ENCODE measurements at places on chromosomes 6 and 20. TPM values are rescaled to one million over a fixed set of nuclear protein-coding genes. Genes with fewer than 3 reads are reported as not detected.
A peak's percentile ranks its signal among the peaks of the same experiment; 100 is the strongest.

GRCh38 chr6:10223841-10224240 lies 191.0 kb downstream of the TFAP2A start:
- DNase-seq, result no peak

GRCh38 chr6:35089935-35090505 lies 51.1 kb downstream of the TCP11 start:
- peak; percentile 39 for DNase-seq

- peak; percentile 69 for DNase-seq
Measured at GRCh38 chr6:125314009-125314581, 12.3 kb upstream of the HDDC2 start.

- no peak for DNase-seq
Measured at GRCh38 chr6:78598966-78599365, 268.4 kb upstream of the IRAK1BP1 start.

DNA sequence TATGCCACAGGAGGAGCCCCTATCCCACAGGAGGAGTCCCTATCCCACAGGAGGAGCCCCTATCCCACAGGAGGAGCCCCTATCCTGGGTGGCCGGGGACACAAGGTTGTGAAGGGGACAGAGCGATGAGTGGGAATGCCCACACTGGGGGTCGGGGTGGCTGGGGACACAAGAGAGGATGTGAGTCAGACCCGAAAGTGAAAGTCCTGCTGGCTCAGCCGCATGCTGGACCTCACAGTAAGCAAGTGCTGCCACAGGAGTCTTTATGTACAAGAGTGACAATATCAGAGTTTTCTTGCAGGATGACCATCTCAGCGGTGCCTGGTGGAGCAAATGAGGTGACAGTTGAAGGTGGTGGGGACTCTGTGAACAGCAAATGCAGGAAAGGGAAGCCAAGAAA lies 93.7 kb downstream of the PSMB1 start:
- no peak for DNase-seq

DNA sequence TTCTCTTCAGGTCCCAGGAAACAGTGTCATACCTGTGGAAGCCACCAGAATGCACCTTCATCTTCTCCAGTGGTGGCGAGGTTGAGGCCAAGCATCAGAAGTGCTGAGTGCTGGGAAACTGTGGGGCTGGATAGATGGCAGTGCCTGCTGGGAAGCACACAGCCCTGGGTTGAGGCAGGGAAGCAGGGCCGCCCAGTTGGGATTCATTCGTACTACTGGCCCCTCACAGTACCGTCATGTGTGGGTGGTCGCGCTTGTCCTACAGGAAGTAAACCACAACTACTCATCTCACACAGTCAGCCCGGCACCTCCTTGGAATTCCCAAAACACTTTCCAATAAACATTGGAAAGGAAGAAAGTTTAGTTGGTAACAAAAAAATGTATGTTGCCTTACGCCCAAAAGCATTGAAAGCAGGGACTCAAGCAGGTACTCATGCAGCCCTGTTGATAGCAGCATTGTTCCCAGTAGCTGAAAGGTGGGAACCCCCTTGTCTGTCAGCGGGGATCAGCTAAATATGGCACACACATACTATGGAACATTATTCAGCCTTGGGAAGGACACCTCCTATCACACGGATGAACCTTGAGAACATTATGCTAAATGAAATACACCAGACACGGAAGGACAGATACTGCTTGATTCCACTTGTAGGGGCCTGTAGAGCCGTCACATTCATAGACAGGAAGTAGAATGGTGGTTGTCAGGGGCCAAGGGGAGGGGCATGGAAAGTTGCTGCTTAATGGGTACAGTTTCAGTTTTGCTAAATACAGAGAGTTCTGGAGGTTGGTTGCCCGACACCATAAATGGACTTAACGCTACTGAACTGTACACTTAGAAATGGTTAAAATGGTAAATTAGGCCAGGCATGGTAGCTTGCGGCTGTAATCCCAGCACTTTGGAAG lies 162.7 kb downstream of the MTHFD1L start:
- DNase-seq, result no peak

- no peak for DNase-seq
Measured at GRCh38 chr6:122347280-122347679, 52.2 kb upstream of the HSF2 start.

DNA sequence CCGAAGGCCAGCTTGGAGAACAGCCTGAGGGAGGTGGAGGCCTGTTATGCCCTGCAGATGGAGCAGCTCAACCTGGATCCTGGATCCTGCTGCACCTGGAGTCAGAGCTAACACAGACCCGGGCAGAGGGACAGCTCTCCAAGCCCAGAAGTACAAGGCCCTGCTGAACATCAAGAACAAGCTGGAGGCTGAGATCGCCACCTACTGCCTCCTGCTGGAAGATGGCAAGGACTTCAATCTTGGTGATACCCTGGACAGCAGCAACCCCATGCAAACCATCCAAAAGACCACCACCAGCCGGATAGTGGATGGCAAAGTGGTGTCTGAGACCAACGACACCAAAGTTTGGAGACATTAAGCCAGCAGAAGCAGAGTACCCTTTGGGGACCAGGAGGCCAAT lies 223.5 kb upstream of the ID4 start:
- DNase-seq, result no peak

DNA sequence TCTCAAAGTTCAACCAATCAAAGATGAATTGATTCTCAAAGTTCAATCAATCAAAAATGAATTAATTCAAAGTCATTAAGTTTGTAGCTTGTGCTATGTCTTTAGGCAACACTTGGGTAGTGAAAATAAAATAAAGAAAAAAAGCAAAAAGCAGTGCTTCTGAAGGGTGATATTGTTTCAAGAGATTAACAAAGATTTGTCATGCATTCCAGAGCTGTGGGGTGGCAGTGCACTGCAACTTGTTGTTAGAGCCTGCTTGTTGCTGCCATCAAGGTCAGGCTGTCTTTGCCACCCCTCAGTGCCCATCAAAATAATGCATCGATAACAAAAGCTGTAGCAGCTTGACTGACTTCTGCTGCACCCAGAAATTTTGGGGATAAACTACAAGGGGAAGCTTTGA lies 128.6 kb downstream of the RNF144B start:
- DNase-seq, result no peak

DNA sequence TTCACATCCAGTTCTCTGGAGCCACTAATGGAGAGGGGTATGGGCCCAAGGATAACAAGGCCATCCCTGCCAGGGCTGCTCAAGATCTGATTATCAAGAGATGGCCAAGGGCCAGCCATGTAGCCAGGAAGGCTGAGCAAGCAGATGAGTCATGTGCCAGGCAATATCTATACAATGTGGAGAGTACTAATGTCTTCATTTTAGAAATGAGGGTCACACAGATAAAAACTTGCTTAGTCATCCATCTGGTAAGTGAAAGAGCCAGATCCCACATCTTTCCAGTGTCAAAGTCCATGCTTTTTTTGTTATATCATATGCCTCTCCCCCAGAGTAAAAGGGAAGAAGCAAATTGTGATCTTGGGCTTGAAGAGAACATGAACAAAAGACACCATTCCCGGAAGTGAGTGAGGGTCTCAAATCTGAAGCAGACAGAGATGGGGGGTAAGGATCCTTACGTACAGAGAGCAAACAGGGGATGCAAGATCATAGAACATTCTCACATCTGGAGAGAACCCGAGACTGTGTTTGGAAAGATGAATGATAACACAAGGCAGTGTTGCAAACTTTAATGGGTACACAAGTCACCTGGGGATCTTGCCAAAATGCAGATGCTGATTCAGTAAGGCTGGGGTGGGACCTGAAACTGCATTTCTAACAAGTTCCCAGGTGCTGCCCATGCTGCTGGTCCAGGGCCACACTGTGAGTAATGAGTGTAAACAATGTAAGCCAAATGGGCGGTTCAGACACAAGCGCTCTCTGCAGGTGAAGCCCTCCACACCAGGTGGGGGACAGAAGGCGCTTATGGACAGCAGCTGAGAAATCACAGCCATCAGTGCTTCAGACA lies 20.0 kb upstream of the GSTA3 start:
- no peak for DNase-seq

DNA sequence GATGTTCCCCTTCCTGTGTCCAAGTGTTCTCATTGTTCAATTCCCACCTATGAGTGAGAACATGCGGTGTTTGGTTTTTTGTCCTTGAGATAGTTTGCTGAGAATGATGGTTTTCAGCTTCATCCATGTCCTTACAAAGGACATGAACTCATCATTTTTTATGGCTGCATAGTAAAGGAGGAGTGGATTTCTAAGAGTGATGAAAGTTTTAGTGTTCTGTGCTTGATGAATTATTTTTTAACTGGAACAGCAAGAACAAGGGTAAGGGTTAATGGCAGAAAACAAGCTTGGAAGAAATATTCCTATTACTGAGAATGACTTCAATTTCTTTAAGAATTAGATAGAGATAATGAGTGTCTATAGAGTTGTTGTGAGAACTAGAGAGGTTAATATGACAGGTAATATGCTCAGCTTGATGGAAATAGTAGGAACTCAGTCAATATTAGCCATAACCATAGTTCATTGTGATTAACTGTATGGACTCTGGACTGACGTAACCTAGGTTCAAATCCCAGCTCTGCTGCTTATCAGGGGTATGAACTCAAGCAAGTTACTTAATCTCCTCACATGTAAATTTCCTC lies 190.0 kb downstream of the RPS12 start:
- no peak for DNase-seq

DNA sequence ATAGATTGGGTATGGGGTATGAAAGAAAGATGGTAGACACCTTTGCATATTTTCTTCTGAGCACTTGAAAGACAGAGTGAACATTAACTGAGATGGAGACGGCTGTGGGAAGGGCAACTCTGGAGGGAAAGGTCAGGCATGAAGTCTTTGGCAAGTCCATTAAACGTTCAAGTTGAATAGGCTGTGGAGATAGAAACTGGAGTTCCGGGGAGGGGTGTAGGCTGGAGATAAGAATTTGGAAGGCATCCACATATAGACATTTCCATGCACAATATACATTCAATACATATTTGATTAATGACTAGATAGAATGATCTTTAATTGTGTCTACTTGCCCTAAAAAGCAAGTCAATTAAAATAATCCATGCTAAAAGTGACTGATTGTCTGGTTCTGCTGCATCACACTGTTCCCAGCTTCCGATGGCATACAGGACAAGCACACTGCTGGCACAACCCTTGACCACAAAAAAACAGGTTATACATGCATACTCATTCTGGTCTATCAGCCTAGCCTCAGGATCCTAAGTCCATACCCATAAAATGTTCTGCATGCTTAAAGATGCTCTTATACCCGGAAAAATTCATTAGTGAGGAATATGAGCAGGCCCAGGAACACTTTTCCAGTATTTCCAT lies 1.9 kb upstream of the MYLK4 start:
- no peak for DNase-seq

GRCh38 chr20:58308680-58309527 lies 611 bp upstream of the RAB22A start:
- DNase-seq, result peak; percentile 87

DNA sequence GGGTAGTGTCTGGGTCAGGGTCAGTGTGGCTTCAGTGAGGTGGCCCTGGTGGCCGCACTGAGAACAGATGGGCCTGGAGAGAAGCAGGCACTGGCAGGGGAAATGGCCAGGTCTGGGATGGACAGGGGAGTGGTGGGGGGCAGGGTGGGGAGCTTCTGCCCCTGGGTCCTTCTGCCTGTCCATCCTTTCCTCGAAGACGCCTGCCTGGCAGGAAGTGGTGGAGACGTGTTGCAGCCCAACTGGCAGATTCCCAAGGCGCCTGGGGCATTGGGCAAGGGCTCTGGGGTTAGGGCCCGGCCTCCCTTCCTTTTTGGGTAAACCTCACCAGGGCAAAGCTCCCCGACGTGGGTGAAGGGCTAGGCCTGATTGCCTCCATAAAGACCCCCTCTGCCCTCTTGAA lies 10.4 kb downstream of the SRC start:
- DNase-seq, result peak; percentile 91

GRCh38 chr20:61303675-61304074 lies 51.6 kb downstream of the CDH4 start:
- DNase-seq, result no peak

GRCh38 chr6:80145509-80145908 lies 39.0 kb downstream of the BCKDHB start:
- no peak for DNase-seq

DNA sequence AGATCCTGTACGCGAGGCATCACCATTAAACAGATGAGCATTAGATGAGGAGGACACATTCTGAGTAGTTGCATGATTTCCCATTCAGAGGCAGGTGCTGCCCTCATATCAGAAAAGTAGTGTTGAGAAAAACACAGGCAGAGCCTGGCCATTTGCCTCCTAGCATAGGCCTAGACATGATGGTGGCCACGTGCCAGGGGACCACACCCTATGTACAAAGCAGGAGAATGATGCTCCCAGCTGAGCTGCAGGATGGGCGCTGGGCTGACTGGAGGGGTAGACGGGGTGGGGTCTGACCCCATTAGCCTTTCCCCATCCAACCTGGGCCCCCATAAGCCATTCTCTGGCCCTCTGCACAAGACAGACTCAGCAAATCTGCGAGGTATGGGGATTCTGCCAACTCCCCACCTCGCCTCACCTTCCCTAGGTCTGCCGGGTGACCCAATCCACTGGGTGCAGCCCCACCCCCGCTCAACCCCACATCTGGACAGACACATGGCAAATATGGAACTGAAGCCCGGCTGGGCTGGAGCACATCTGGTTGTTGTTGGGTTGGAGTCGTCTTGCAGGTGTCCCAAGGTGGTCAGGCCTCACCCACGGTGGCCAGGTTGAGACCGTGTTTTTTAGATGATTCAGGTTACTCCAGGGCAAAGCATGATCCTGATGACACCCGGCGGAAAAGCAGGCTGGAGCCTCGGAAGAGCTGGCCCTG lies 13.9 kb downstream of the PI16 start:
- peak; percentile 81 for DNase-seq

DNA sequence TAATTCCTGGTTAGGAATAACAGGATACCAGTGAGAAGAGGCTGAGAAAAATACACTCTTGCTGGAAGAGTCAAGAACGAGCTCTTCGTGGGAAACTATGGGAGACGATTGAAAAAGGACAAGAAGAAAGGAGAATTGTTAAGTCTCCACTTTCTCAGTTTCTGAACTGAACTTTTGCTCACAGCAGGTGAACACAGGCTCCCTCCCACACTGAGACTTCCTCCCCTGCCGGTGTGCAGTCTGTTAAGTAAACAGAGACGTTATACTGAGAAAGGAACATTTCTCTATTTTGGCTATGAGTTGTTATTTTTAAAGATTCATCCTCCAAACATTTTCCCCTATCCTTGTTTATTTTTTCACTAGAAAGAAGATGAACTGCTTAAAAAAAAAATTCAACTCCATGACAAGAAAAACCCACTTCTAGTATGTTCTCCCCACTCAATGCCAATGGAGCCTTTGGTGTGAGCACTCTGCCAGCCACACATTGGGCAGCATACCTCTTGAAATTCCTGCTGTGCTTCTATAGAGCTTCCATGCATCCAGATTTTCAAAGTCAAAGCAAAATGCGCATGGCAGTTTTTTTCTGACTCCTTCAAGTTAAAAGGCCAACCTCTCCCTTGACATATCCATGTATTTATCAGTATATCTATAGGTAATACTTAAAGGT lies 250.5 kb downstream of the ESR1 start:
- no peak for DNase-seq

- DNase-seq, result peak; percentile 67
Measured at GRCh38 chr20:62117658-62118057, 4.6 kb upstream of the LSM14B start.

- no peak for DNase-seq
Measured at GRCh38 chr20:1632178-1632577, 12.4 kb upstream of the SIRPB1 start.

GRCh38 chr6:148382861-148383260 lies 40.2 kb downstream of the SASH1 start:
- no peak for DNase-seq

TM9SF4 gene
- 35.8 TPM for total RNA-seq

LTB gene
- 1.4 TPM for total RNA-seq

NKAIN2 gene
- total RNA-seq, result 1.9 TPM

GPSM3 gene
- total RNA-seq, result 20.1 TPM

CLPSL1 gene
- total RNA-seq, result not detected

LY6G6D gene
- not detected for total RNA-seq

CCN2 gene
- 588 TPM for total RNA-seq

CCN6 gene
- total RNA-seq, result not detected

RBBP8NL gene
- not detected for total RNA-seq

Data from aorta (tissue), 5 donors.